SIG-M5 (cell line): ENCODE measurements at places on chromosomes 5 and 9.

DNA sequence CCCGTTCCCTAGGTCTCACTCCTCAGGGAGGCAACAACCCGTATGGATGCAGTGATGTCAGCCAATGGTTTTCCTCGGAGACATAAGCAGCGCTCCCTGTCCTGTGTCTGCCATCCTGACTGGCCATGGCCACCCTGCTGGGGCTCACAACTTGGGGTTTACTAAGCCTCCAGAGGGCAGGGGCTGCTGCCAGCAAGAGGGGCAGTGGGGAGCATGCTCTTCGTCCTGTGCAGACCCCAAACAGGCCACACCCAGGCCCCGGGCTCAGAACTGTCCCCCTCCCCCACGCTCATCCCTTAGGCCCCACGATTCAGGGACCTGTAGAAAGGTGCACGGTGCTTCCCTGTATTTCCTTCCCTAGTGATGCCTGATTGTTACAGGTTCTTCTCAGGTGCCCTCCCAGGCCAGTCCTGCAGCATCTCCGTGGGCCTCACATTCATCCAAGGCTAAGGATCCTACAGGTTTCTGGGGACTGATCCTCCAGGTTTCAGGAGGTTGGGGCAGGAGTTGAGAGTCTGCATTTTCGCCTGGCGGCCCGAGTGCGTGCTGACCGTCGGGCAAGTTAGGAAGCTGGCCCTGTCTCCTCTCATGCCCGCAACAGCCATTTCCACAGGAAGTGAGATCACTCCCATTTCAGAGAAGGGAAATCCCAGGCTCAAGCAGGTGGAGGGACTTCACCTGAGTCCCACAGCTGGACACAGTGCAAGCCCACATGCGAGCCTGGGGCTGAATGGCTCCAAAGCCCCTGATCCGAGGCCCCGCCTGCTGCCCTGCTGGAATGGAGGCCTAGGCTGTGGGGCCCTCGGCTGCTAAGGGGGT is 217.6 kb downstream of the ROR2 start:
- no peak for DNase-seq

DNA sequence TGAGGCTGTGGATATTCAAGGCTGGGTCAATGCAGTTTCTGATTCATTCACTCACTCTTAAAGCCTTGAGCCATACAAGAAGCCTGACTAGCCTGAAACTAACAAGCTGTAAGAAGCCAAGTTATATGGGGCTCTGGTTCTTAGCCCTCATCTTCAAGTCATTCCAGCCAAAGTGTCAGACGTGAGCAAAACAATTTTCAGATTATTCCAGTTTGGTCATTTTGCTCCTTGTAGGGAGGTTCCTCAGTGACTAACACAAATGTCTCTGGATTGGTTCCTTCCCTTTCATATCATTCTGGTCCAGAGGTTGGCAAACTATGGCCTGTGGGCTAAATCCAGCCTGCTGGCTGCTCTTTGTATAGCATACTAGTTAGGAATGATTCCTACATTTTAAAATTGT is 12.5 kb upstream of the SHOC1 start:
- no peak for DNase-seq

- DNase-seq = no peak
These were observed 425.6 kb upstream of the TNC start for GRCh38 chr9:115543511-115543910.

GRCh38 chr5:178177569-178177968 is 9.6 kb downstream of the GMCL2 start:
- no peak for DNase-seq
